Adrenal gland (tissue), 19 donors: ENCODE measurements at places on chromosomes 1 and 21. TPM values are rescaled to one million over a fixed set of nuclear protein-coding genes. Genes with fewer than 3 reads are reported as not detected.
A peak's percentile ranks its signal among the peaks of the same experiment; 100 is the strongest.

Gene S100A7
- not detected for total RNA-seq

Gene FCGR1A
- total RNA-seq: 38.0 TPM

Gene CD1D
- 4.7 TPM for total RNA-seq

Gene PLCH2
- 3.5 TPM for total RNA-seq

Gene SLC1A7
- total RNA-seq: not detected

Gene COL11A1
- total RNA-seq: 1.0 TPM

Gene S100A7A
- not detected for total RNA-seq

Gene VHLL
- total RNA-seq: not detected

Gene TTC39A
- total RNA-seq: 16.8 TPM

Gene TMCO1
- total RNA-seq: 83.5 TPM

Gene AVPR1B
- not detected for total RNA-seq

DNA sequence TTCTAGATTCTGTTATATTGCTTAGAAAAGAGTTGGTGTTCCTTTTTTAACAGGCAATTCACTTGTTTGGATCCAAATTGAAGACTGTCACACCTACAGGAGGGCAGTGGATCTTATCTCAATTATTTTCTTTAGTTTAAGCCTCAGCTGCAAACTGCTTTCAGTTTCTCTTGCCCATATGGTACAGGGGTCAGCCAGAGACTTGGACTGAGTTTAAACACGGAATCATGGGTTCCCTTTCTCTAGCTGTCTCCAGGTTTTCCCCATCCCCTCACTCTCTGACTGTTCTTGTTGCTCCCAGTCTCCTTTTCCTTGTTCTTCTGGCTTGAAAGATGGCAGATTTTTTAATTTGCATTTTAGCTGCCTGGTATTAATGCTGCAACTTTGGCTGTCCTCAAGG lies 18.4 kb downstream of the DTL start:
- DNase-seq: no peak
- no peaks in the 10 kb centered on the region for H3K36me3 ChIP-seq
- no peak overlapping the region for H3K27ac ChIP-seq
- H3K27me3 ChIP-seq: no peaks in the 10 kb centered on the region
- H3K4me1 ChIP-seq: no peaks in the 10 kb centered on the region
- H3K4me3 ChIP-seq: no peak overlapping the region

- DNase-seq: peak; percentile 21
- no peak overlapping the region for H3K27ac ChIP-seq
- H3K4me1 ChIP-seq: no peaks in the 10 kb centered on the region
- no peaks in the 10 kb centered on the region for H3K36me3 ChIP-seq
- H3K27me3 ChIP-seq: no peaks in the 10 kb centered on the region
Measured at GRCh38 chr21:27802816-27803475, 836.1 kb upstream of the ADAMTS5 start.

DNA sequence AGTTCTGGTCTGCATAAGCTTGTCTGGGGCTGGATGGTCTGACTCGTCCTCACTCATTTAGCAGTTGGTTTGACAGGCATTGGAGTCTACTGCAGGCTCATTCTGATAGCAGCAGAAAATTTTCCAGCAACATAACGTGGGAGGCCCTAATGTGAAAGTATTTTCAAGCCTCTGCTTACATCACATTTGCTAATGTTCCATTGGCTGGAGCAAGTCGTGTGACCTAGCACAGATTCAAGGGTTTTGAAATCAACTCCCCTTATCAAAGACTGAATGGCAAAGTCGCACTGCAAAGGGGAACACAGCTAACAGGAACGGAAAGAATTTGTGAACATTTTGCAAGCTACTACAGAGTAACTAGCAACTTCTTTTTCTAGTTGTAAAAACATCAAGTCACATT lies 2.3 kb upstream of the USH2A start:
- no peaks in the 10 kb centered on the region for H3K36me3 ChIP-seq
- H3K4me3 ChIP-seq: no peak overlapping the region
- no peaks in the 10 kb centered on the region for H3K4me1 ChIP-seq
- H3K27me3 ChIP-seq: no peaks in the 10 kb centered on the region

DNA sequence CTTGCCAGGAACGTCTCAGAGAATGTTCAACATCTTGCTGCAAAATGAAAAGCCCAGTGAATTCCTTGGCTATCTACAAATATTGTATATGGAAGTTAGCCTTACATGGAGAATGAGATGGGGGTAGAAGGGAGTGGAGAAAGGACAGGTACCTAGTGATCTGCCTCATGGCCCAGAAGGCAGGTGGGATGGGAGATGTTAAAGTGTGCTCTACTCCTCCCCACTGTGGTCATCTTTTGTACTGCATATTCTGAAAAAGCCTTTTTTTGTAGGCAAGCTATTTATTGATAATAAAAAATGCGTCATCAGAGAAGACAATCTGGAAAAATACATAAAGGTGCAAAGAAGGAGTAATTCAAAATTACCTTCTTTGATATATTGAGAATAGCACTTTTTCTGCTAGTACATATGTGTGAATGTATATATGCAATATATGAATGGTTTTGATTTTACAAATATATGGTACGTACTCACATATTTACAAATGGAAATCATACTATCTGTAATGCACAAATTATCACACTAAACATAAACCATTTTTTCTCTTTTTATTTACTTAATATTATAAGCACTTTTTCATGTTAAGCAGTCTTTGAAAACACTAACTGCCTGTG lies 19.1 kb upstream of the SLC5A9 start:
- no peak for DNase-seq
- no peak overlapping the region for H3K4me3 ChIP-seq
- H3K4me1 ChIP-seq: no peaks in the 10 kb centered on the region
- no peaks in the 10 kb centered on the region for H3K27me3 ChIP-seq
- no peak overlapping the region for H3K27ac ChIP-seq

GRCh38 chr1:95278173-95279006 lies 44.4 kb downstream of the RWDD3 start:
- no peak overlapping the region for H3K27ac ChIP-seq
- no peak overlapping the region for H3K4me3 ChIP-seq
- DNase-seq: no peak
- H3K27me3 ChIP-seq: no peaks in the 10 kb centered on the region
- no peaks in the 10 kb centered on the region for H3K4me1 ChIP-seq
- no peaks in the 10 kb centered on the region for H3K36me3 ChIP-seq

- H3K4me1 ChIP-seq: no peaks in the 10 kb centered on the region
- H3K27me3 ChIP-seq: no peaks in the 10 kb centered on the region
- no peak overlapping the region for H3K27ac ChIP-seq
- no peak for DNase-seq
- H3K36me3 ChIP-seq: no peaks in the 10 kb centered on the region
Measured at GRCh38 chr1:49225464-49225863, 448.8 kb upstream of the BEND5 start.

DNA sequence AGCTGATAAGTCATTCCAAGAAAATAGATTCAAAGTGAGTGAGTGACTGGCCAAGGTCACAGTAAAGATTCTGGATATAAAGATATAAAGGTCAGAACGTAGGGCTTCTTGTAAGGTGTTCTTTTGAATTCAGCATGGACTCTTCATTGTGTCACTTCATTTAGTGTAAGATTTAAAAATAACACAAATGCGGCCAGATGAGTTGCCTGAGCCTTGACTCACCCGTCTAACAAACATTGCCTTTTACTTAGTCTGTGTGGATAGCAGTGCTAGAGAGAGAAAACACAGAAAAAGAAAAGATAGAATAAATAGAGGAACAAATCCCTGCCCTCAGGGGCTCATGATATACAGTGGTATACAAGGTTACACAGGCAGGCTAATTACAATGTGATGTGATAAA lies 223.4 kb downstream of the PLPP3 start:
- no peaks in the 10 kb centered on the region for H3K27me3 ChIP-seq
- H3K27ac ChIP-seq: no peak overlapping the region
- no peak for DNase-seq
- H3K36me3 ChIP-seq: no peaks in the 10 kb centered on the region

GRCh38 chr1:82836973-82837680 lies 1036.4 kb downstream of the ADGRL2 start:
- no peaks in the 10 kb centered on the region for H3K36me3 ChIP-seq
- H3K27ac ChIP-seq: no peak overlapping the region
- H3K4me1 ChIP-seq: no peaks in the 10 kb centered on the region
- H3K4me3 ChIP-seq: no peak overlapping the region
- DNase-seq: no peak

DNA sequence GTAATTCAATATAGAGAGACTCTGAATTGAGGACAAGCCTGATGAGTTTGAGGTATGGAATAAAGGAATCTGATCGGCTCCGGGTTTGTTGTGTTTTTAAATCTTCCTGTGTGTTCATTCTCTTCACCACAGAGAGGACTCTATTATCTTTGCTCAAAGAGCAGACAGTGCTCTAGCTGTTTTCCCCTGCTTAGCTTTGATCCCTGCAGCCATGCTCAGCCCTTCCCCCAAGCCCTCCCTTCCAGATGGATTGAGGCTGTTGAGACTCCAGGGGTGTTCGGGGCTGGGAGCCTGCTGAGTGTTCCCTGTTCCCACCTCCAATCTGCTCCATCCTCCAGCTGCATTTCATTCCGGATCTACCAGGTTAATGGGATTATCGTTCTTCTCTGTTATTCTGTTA lies 74.2 kb upstream of the CXADR start:
- H3K4me1 ChIP-seq: no peaks in the 10 kb centered on the region
- no peaks in the 10 kb centered on the region for H3K36me3 ChIP-seq
- DNase-seq: no peak
- no peak overlapping the region for H3K27ac ChIP-seq

DNA sequence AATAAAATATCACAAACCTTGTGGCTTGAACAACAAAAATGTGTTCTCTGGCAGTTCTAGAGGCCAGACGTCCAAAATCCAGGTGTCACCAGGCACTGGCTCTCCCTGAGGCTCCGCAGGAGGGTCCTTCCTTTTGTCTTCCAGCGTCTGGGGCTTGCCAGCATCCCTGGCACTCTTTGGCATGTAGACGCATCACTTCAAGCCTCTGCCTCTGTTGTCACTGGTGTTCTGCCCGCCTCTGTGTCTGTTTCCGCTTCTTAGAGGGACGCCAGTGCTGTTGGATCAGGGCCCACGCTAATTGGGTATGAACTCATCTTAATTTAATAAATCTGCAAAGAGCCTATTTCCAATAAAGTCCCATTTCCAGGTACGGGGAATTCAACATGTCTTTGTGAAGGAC lies 273.7 kb upstream of the C1orf174 start:
- no peak for DNase-seq
- H3K27me3 ChIP-seq: no peaks in the 10 kb centered on the region
- H3K27ac ChIP-seq: no peak overlapping the region
- no peaks in the 10 kb centered on the region for H3K36me3 ChIP-seq
- no peaks in the 10 kb centered on the region for H3K4me1 ChIP-seq

DNA sequence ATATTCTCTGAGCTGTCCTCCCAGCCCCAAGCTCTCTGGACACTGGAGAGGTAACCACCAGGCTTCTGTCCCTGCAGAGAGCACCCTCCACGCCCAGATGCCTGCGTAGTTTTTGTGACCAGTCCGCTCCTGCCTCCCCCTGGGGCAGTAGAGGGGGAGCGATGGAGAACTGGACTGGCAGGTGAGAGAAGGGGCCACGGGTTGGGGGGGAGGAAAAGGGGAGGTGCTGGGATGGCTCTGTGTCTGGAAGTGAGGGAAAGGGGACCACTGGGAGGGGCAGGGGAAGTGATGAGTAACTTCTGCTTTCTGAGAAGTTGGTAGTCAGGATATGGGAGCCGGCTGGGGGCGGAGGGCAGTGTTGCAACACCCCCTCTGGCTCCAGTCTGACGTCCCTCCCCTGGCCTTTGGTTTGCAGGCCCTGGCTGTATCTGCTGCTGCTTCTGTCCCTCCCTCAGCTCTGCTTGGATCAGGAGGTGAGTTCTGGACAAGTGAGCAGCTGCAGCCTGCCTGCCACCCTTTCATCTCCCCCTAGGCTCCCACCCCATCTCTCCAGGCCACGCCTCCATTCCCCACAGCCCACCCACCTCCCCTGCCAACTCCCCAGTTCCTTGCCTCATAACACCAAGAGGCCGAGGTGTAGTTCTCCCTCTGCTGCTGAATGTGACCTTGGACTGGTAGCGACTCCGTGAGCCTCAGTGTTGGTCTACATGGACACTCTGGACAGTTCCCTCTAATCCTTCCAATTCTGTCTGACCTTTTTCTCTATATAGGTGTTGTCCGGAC lies 3.1 kb downstream of the ADAMTSL4 start:
- no peak overlapping the region for H3K4me3 ChIP-seq
- peak; percentile 91 for DNase-seq
- H3K27ac ChIP-seq: no peak overlapping the region

DNA sequence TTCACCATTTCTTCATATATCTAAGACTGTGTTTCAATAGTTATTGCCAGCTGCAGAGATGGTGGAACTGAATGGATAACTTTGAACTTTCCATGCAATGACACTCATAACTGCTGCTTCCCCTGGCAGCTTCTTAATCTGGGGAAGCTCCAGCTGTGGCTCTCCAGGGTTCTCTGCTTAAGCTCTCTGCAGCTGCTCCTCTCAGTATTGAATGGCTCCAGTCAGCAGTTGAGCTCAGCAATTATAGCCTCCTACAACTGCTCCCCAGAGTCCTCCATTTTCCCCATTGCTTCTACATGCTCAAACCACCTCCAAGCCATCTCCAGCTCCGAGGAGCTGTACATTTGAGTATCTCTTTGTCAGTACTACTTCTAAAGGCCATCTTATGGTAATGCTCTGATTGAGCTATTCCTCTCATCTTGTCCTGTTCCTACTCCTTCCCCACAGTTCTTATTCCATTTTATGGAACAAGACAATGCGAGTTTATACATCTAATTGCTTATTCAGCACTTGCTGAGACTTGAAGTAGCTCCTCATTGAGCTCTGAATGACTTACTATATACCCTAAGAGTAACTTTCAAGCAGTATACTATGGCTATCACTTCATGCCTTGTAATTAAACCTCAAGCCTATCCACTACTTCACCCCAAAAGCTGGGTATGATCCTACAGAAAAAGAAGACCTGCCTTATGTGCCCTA lies 362.4 kb downstream of the NEGR1 start:
- H3K4me3 ChIP-seq: no peak overlapping the region
- H3K27ac ChIP-seq: no peak overlapping the region
- H3K4me1 ChIP-seq: no peaks in the 10 kb centered on the region
- H3K27me3 ChIP-seq: no peaks in the 10 kb centered on the region
- DNase-seq: no peak

GRCh38 chr1:236281198-236281653 lies 532 bp downstream of the ERO1B start:
- H3K4me3 ChIP-seq: peak overlapping the region; percentile 74
- peak overlapping the region; percentile 29 for H3K27ac ChIP-seq
- H3K4me1 ChIP-seq: peaks cover 9% of the 10 kb centered on the region
- no peaks in the 10 kb centered on the region for H3K27me3 ChIP-seq

DNA sequence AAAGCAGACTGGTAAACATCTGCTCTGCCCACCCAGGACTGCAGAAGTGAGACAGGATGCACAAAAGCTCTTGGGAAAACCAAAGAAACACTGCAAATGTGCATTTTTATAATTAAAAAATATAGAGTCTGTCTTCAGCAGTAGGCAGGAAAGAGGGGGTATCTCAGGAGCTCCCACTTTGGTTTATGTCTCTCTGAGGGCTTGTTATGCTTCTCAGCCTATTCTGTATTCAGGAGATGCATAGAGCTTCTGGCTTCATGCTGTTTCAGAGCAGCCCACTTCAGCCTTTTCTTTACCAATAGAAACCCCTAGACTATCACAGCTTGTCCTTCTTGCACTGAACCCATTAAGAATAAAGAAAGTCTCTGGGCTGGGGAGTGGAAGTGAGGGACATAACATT lies 148.0 kb downstream of the ROR1 start:
- H3K36me3 ChIP-seq: no peaks in the 10 kb centered on the region
- no peaks in the 10 kb centered on the region for H3K27me3 ChIP-seq

- H3K27ac ChIP-seq: no peak overlapping the region
- no peaks in the 10 kb centered on the region for H3K36me3 ChIP-seq
- H3K4me3 ChIP-seq: no peak overlapping the region
- peaks cover 78% of the 10 kb centered on the region for H3K27me3 ChIP-seq
- DNase-seq: peak; percentile 45
Measured at GRCh38 chr1:24932284-24932683, 2.2 kb upstream of the RUNX3 start.
